Activated naive CD4-positive, alpha-beta T cell (primary cell): ENCODE measurements at places on chromosomes 7 and 10.

DNA sequence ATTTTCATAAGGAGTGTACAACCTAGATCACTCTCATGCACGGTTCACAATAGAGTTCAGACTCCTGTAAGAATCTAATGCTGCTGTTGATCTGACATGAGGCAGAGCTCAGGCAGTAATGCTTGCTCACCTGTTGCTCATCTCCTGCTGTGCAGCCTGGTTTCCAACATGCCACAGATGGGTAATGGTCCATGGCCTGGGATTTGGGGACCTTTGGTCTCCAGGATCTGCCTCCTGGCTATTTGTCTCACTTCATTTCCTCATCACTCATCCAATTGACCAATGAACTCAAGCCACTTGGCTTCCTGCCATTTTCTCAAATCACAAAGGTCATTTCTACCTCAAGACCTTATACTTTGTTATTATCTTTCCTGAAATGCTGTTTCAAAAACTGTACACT is 786.1 kb downstream of the ANKRD7 start:
- no peak for DNase-seq

DNA sequence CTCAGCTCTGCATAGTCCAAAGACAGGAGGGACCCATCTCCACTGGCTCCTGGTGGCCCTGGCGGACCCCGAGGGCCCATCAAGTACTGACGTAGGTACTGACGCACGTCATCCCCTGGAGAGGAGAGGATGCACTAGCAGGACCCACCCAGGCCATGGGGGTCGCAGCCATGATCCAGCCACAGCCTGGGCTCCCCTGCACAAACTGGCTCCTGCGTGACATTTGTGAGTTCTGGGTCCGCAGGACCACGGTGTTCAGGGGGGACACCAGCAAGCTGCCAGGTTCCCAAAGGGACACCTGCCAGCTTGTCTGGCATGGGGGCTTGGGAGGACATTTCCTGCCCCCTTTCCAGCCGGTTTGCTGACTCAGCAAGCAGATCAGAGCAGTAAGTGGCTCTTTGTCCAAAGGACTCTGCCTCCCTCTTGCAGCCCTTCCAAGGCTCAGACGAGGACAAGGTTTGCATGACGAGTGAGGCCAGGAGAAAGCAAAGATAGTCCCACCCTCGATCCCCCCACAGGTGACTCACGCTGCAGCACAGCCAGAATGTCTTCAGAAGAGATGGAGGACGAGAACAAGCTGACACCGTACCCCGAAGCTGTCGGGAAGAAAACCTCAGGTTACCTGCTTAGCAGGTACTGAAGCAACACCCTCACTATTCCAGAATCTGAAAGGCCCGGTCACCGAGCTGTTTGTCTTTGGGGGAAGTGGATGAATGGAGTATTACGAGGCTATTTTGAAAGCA is 49.0 kb downstream of the COL17A1 start:
- no peak for DNase-seq

- DNase-seq = no peak
Measured at GRCh38 chr7:141617280-141617679, 66.1 kb downstream of the AGK start.

DNA sequence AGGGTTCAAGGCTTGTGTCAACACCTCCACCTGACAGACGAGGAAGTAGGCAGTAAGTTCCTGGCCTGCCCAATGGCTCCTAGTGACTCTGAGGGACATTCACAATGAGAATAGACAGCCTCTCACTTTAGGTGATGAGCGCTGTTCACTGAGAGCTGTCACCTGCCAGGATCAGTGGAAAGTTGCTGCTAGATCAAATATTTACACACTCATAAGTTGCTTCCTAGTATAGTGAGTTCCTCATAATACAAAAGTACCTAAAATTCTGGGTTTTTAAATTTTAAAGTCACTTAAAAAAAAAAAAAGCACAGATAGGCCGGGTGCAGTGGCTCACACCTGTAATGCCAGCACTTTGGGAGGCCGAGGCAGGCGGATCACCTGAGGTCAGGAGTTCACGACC is 320.8 kb downstream of the PRPF18 start:
- no peak for DNase-seq

DNA sequence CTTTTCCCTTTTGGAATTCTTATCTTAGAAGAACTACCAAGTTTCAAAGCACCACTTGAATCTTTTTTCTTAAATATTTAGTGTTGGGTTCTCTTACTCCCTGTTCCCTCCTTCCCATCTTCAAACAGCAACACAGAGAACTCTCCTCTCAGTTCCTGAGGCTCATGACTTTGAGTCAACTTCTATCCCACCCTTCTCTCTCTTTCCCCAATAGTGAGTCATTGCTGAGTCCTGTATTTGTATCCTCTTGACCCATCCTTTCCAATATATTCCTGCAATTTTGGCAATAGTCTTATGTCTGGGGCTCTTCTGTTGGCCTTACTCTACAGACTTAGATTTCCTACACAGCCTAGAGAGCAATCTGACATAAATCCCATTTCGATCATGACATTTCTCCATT is 20.8 kb upstream of the JCAD start:
- DNase-seq = no peak

DNA sequence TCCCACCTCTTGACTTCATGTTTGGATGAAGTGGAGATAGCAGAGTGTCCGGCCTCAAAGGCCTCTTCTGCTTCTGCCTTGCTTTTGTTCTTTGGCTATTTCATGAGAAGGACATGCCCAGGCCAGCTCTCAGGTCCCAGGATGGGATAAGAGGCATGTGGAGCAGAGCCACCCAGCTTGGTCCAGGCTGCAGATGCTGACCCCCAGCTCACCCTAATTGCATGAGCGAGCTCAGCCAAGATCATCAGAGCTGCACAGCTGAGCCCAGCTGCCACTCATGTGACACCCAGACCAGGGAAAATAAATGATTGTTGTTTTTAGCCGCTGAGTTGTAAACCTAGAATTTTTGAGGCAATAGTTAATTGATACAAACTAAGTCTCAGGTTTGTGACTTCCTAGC is 230.0 kb downstream of the PHF14 start:
- no peak for DNase-seq

DNA sequence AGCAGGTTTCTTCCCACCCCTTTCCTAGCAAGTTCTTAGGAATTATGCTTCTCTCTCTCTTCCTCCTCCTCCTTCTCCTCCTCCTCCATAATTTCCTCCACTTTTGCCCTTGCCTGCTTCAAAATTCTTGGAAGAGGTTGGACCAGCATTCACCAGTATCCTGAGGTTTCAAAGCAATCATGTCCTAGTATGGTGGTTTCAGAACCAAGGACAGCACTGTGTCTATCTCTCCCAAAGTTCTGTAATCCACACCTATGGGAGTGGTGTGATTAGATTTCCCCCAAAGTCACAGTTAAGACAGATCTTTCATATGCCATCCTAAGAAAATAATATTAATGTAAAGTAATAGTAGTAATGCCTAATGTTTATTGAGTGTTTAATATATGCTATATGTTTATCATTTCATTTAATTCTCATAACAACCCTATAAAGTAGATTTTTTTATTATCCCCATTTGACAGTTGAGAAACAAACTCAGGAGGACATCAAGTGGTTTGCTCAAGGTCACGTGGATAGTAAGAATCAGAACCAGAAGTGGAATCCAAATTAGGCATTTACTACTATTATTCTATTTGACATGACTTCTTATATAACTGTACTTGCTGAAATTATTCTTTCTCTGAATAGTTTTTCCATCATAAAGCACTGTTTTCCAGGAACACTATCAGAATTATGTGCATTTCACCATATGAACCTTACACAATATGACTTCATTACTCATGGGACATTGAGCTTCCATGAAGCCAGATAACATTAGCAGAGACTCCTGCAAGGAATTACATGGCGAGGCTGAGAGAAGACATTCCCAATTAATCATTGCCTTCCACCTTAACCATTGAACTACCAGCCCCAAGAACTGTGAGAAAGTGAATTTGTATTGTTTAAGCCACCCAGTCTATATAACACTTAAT is 91.4 kb downstream of the IPMK start:
- no peak for DNase-seq

DNA sequence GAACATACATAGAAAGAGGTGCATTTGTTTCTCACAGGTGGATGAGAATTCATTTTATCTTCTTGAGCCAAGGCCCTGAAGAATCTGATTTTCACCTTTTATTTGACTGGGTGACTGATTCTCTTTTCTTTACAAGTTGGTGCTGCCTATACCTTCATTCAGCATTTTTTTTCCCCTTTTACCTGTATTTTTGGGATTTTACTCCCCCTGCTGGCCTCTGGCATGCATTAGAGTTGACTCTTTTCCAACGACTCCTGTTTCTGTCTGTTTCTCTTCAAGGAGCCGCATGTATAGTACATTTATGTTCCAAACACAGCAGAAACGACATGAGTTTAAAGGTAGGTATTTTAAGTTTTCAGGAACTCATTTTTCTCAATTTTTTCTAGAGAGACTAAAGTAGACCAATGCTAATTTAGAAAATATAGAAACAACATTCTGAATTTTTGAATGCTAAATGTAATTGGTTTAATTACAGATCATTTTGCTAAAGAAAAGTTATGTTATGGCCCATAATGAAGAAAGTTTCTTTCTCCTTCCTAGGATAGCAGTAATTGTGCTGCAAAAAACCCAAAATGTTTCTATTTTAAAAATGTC is 149.8 kb upstream of the HDAC9 start:
- DNase-seq = no peak

GRCh38 chr10:12670004-12670403 is 320.7 kb downstream of the CAMK1D start:
- no peak for DNase-seq

GRCh38 chr10:77310288-77310840 is 327.2 kb downstream of the KCNMA1 start:
- DNase-seq = no peak

DNA sequence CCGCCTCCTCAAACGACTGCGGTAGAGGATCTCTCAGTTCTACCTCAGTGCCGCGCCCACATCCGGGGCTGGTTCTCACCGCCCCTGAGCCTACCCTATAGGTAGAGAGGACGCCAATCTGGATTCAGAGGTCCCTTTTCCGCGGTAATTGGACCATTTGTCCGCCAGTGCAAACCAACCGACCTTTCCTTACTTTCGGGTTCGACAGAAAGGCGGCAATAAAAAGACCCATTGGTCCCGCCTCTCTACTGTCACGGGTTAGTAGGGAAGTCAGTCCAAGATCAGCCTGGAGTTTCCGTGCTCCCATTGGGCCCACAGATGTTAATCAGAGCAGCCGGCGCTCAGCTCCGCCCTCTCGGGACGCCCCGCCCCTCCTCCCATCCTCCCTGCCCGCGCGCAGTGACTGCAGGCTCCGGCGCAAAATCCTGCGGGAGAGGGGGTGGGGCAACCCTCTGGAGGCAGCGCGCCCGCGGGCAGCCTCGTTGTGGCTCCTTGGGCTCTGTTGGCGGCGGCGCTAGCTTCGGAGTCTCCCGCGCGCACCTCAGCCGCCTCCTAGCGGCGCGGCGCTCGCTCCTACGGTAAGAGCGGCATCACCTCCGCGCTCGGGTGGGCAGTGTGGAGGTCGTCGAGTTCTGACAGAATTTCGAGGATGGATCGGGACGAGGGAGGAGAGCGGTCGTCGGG is at the start of the genes PHTF2 and TMEM60:
Gene PHTF2 (plus strand): TSS at position 380 of the 684 bp plus-strand sequence.
Gene TMEM60 (minus strand): TSS at position 41 of the 684 bp plus-strand sequence. CDS start 4,061 bp downstream, outside the sequence.
- peak; percentile 92 for DNase-seq

DNA sequence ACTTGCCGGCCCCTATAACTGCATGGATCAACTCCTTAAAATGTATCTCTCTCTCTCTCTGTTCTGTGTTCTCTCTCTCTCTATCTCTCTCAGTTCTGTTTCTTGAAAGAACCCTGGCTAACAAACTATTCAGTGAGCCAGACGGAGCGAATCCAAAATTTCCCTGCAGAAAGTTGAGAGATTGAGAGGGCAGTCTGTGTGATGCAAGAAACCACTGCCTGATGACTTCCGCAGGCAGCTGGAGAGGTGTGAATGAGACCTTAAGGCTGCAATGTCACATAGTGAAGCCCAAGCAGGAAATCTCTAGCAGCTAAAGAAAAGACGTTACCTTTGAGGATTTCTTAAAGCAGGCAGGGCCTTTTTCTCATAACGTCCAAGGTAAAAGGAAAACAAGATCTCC is 17.3 kb downstream of the FAM107B start:
- no peak for DNase-seq

- no peak for DNase-seq
Measured at GRCh38 chr10:5490698-5491464, 8.5 kb downstream of the CALML5 start.

DNA sequence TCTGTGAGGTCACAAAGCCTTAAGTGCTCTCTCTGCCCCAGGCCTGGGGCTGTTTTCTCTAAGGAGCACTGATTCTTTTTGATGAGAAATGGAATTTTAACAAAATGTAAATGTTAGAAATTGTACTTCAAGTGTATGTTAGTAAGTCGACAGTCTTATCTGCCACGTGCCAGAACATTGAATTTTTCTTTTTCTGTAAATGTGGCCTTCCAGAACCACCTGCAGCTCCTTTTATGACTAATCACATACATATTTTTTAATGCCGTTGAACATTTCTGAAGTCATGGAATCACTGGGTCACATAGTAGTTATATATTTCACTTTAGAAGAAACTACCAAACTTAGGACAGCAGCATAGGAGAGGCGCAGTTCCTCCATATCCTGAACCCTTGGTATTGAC is 38.0 kb downstream of the UBE3C start:
- DNase-seq = no peak

DNA sequence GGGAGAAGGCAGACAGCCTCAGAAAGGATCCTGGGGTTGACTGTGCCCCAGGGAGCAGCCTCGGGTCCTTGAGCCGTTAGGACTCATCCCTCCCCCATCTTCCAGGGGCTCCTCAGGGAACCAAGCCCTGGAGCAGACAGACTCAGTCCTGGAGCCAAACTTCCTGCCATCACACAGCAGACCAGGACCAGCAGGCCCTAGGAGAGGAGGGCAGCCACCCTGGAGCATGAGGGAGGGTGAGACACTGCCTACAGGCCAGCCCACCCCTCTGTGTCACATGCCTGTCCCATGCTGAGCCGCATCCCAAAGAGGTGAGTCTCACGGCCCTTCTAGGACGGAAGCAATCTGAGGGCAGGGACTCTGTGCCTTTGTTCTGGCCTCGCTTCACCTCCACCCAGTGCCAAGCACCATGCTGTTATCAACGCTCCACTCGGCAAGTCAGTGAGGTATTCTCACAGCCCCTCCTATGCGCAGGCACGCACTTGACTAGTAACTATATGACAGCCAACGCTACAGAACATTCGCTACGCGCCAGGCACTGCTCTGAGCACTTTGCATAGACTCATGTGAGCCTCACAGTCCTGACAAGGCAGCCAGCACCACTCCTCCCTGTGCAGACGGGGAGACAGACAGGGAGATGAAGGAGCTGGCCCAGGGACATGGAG is 19.1 kb downstream of the MAD1L1 start:
- DNase-seq = no peak

DNA sequence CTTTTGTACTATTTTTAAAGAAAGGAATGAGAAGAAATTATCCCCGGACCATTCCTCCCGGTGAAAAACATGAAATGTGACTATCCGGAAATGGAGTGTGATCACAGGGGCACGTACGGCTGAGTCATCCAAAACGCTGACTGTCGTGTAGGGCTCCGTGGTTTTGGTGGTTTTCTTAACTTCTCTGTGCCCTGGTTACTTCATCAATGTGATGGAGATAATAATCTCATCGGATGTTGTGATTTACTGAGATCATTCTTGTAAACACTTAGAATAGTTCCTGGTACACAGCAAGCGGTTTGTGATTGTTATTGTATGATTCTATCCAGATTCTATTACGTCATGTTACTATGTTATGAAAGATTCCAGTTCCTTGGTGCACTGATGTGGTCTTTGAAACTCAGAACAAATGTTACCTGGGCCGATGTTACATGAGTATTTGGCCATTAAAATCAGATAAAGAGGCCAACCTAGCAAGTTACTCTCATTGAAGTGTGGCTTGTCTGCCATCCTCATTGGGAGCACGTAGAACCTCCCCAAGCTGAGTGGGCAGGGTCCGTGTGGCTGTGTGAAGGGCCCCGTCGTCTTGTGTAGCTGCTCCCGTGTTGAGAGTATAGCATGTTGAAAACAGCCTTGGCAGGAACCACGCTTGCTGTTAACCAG is 99.5 kb downstream of the CAMK1D start:
- DNase-seq = peak; percentile 11
